Stimulated activated memory B cell treated with anti-CD40 and anti-IgM and Interleukin-4, amounts not matched to agents 10 μg/mL and 1 μg/mL and 100 μg/mL, for 72 hours (primary cell): ENCODE measurements at places on chromosomes 13 and 19.

- no peak for ATAC-seq
These were observed 122.4 kb downstream of the TRPC4 start for GRCh38 chr13:37747071-37747612.

GRCh38 chr13:28349907-28350654 is 144.8 kb downstream of the FLT1 start:
- ATAC-seq = peak; percentile 27

DNA sequence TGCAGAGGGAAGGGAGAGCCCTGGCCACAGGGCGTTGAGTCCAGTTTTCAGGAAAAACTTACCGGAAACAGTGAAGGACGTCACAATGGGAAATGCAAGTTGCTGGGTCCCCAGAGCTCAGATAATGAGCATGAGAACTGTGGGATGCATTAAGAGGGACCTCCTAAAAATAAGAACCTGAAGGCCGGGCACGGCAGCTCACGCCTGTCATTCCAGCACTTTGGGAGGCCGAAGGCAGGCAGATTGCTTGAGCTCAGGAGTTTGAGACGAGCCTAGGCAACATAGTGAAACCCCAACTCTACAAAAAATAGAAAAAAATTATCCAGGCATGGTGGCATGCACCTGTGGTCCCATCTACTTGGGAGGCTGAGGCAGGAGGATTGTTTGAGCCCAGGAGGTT is 170.6 kb downstream of the URI1 start:
- no peak for ATAC-seq

DNA sequence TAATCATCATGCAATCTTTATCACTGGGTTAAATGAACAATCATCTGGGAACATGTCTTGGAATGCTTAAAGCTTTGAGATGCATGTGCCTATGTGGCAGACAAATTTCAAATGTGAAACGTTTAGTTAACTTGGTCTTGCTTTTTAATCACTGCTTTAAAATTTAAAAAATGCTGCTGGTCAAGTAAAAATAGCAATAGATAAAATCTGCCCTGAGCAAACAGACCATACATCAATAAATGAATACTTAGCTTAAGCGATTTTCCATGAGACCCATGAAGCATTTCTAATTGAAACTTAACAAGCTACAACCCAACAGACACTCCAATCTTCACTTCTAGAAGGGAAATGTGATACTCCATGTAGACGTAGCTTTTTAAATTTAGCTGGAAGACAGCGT is 1.9 kb upstream of the KL start:
- ATAC-seq = no peak

- ATAC-seq = no peak
These were observed 3.2 kb downstream of the PRTN3 start for GRCh38 chr19:843836-844545.

- no peak for ATAC-seq
These were observed 362.5 kb downstream of the TDRD3 start for GRCh38 chr13:60759499-60759898.

DNA sequence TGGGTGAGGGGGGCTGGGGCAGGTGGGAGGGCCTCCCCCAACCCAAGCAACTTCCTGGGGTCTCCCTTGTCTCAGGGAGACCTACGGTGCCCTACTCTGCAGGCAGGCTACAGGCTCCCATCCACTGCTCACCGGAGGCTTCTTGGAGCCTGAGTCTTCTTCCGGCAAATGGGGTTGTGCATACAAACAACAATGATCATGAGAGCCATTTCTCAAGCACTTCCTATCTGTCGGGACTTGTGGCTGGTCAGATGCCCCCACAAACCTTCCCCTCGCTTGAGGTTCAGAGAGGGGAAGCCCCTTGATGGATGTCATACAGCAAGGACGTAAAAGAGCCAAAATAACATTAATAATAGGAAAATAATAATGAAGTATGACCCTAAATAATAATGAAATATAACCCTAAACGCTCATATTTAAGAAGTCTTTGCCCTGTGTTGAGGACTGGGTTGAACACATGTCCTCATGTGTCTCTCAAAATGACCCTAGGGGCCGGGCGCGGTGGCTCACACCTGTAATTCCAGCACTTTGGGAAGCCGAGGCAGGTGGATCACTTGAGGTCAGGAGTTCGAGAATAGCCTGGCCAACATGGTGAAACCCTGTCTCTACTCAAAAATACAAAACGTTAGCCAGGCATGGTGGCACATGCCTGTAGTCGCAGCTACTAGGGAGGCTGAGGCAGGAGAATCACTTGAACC is 727 bp downstream of the CD37 start:
- no peak for ATAC-seq

GRCh38 chr19:10872546-10873107 is 1.3 kb downstream of the CARM1 start:
- no peak for ATAC-seq

- ATAC-seq = peak; percentile 6
These were observed 8.0 kb downstream of the SIRT6 start for GRCh38 chr19:4174213-4174894.

- no peak for ATAC-seq
These were observed 9.6 kb upstream of the ZNRF4 start for GRCh38 chr19:5445561-5446055.

DNA sequence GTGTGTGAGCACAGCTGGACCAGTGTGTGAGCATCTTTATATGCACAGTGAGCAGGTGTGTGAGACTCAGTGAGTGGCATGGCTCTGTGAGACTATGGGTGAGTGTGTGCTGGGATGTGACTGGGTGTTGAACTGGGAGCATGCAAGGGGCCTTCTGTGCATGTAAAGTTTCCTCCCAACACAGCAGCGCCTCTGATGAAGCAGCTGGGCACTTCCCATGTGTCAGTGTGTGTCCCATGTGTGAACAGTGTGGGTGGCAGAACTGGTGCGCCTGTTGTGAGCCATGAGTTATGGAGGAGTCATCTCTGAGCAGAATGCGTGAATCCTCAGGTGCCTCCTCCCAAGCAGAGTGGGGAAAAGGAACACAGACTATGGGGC is 24.1 kb downstream of the LGALS16 start:
- no peak for ATAC-seq
